ENCODE measurements at places on chromosomes 3 and 15. TPM values are rescaled to one million over a fixed set of nuclear protein-coding genes. Genes with fewer than 3 reads are reported as not detected.

DNA sequence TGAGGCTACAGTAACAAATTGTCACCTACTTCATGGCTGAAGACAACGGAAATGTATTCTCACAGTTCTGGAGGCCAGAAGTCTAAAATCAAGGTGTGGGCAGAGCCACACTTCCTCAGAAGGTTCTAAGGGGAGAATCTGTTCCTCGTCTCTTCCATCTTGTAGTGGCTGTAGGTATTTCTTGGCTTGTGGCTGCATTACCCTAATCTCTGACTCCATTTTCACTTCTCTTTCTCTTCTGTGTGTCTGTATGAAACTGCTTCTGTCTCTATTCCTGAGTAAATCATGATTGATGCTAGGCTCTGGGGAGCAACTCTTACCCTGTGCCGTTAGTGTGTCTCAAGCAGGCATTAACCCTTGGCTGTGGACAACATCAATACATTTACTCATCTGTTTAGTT is 164.7 kb downstream of the SQOR start:
- DNase-seq = no peak

DNA sequence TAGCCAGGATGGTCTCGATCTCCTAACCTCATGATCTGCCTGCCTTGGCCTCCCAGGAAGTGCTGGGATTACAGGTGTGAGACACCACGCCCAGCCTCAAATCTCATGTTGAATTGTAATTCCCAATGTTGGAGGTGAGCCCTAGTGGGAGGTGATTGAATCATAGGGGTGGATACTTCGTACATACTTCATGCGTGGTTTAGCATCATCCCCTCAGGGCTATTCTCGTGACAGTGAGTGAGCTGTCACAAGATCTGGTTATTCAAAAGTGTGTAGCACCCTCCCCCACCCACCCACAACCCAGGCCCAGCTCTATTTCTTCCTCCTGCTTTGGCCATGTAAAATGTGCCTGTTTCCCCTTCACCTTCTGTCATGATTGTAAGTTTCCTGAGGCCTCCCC is 236.9 kb upstream of the IL12A start:
- no peak for DNase-seq

- DNase-seq = no peak
Measured at GRCh38 chr15:69081310-69082004, 67.0 kb downstream of the NOX5 start.

- DNase-seq = no peak
Measured at GRCh38 chr3:40938591-40938990, 260.7 kb upstream of the CTNNB1 start.

DNA sequence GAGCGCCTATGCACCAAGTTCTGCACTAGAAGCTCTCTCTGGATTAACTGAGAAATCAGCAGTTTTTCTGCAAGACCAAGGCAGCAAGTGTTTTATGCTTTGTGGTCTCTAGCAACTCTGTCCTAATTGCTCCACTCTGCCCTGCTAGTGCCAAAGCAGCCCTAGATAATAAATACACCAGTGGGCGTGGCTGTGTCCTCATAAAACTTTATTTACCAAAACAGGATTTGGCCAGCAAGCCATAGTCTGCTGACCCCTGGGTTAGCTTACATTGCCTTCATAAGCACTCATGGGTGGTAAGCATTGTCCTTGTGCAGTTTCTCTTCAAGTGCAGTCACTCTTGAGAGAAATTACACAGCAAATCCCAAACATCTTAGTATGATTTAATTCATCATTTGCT is 30.7 kb upstream of the SLC24A5 start:
- DNase-seq = no peak

DNA sequence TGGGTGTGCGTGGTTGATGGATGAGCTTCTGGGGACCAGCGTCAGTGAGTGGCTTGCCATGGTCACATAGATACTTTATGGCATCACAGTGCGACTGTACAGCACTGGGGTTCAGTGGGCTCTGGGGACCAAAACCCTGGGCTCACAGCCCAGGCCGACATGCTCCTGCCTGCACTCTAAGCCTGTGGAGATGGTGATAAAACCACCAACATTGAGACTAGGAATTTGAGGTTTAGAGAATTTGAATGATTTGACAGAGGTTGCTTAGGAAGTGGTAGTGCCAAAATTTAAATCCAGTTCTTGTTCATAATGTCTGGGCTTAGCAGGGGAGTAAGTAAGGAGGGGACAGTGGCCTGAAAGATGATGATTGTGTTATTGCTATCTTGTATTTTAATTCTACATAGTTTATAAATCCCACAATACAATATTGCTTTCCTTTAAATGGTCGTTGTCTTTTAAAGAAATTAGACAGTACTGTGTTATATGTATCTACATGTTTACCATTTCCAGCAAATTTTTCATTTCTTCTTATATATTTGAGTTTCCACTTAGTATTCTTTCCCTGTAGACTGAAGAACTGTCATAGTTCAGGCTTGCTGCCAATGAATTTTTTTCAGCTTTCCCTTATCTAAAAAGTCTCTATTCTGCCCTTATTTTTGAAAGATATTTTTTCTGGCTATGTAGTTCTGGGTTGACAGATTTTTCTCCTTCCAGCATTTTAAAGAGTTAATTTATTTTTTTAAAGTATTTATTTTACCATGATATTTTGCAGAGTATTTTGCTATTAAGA is 235.4 kb upstream of the RGMA start:
- no peak for DNase-seq

GRCh38 chr3:50806806-50807205 is 132.1 kb downstream of the DOCK3 start:
- DNase-seq = peak; percentile 78

- DNase-seq = no peak
Measured at GRCh38 chr3:192373586-192373985, 353.8 kb downstream of the FGF12 start.

DNA sequence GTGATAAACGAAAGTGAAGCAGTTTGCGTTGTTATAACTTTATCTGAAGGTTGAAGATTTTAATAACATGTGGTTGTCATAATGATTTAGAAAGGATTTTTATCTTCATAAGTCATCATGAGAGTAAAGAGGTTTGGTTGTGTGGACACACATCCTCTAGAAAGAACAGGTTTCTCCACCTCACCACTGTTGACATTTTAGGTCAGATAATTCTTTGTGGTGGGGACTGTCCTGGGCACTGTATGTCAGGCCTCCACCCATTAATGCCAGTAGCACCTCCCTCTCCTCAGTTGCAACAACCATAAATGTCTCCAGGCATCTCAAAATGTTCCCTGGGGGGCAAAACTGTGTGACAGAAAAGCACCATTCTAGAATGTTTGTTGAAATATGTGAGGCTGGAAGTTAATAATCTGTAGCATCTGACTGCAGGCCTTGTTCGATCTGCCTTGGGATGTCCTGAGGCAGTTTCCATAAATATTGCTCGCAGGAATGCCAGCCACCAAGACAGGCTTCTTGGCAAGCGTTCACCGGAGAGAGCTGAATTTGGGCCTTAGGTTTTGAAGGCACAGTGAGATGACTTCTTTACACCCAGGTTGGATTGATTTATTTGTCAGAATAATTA is 100.1 kb downstream of the ADAMTSL3 start:
- peak; percentile 14 for DNase-seq

GRCh38 chr15:25712192-25712960 is 150.8 kb downstream of the ATP10A start:
- no peak for DNase-seq

DNA sequence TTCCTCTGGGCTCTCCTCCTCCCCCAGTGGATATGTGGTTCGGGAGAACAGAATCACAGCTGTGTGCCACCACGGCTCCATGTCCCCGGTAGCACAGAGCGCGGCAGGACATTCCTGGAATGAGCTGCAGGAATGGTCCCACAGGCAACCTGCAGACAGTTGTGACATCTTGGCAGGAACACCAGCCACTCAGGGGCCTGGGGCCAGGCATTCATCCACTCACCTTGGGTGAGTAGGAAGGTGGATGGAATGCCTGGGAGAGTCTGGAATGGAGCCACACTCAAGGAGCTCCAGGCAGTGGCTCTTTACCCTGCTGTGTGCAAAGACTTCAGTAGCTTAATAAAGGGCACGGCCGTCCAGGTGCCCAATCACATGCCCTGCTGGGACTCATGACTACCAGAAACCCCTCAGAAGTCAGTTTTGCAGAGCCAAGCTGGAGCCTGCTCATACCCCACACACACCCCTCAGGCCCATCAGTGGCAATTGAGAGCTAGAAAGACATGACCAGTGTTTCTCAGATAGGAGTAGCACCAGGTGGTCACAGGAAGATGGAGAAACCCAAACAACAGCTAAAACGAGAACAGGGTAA is 117.3 kb upstream of the PRR20G start:
- DNase-seq = no peak

DNA sequence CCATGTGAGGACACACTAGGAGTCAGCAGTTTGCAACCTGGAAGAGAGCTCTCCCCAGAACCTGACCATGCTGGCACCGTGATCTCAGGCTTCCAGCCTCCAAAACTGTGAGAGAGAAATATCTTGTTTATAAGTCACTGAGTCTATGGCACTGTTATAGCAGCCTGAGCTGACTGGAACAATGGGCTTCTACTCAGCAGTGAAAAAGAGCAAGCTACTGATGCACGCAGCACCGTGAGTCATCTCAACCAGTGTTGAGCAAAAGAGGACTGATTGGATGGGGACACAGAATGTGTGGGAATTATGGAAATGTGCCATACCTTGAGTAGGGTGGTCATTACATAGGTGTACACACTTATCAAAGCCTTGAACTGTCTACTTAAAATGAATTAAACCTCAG is 230.4 kb downstream of the PLCL2 start:
- DNase-seq = peak; percentile 41

DNA sequence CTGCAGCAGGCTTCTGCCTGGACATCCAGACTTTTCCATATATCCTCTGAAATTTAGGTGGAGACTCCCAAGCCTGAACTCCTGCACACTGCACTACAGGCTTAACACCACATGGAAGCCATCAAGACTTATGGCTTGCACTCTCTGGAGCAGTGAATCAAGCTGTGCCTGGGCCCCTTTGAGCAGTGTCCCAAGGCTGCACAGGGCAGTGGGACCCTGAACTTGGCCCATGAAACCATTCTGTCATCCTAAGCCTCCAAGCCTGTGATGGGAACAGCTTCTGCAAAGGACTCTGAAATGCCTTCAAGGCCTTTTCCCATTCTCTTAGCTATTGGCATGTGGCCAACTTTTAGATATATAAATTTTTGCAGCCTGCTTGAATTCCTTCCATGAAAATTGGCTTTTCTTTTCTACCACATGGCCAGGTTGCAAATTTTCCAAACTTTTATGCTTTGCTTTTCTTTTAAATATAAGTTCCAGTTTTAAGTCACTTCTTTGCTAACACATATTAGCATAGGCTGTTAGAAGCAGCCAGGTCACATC is 257.8 kb upstream of the DCBLD2 start:
- no peak for DNase-seq

DNA sequence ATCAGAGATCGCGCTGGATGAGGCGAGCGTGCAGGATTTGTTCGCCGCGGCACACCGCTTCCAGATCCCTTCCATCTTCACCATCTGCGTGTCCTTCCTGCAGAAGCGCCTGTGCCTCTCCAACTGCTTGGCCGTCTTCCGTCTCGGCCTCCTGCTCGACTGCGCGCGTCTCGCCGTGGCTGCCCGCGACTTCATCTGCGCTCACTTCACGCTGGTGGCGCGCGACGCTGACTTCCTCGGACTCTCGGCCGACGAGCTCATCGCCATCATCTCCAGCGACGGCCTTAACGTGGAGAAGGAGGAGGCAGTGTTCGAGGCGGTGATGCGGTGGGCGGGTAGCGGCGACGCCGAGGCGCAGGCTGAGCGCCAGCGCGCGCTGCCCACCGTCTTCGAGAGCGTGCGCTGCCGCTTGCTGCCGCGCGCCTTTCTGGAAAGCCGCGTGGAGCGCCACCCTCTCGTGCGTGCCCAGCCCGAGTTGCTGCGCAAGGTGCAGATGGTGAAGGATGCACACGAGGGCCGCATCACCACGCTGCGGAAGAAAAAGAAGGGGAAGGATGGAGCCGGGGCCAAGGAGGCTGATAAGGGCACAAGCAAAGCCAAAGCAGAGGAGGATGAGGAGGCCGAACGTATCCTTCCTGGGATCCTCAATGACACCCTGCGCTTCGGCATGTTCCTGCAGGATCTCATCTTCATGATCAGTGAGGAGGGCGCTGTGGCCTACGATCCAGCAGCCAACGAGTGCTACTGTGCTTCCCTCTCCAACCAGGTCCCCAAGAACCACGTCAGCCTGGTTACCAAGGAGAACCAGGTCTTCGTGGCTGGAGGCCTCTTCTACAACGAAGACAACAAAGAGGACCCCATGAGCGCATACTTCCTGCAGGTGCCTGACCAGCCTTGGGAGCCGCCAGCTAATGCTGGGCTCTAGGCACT is 819 bp downstream of the KLHL40 start:
- no peak for DNase-seq

DNA sequence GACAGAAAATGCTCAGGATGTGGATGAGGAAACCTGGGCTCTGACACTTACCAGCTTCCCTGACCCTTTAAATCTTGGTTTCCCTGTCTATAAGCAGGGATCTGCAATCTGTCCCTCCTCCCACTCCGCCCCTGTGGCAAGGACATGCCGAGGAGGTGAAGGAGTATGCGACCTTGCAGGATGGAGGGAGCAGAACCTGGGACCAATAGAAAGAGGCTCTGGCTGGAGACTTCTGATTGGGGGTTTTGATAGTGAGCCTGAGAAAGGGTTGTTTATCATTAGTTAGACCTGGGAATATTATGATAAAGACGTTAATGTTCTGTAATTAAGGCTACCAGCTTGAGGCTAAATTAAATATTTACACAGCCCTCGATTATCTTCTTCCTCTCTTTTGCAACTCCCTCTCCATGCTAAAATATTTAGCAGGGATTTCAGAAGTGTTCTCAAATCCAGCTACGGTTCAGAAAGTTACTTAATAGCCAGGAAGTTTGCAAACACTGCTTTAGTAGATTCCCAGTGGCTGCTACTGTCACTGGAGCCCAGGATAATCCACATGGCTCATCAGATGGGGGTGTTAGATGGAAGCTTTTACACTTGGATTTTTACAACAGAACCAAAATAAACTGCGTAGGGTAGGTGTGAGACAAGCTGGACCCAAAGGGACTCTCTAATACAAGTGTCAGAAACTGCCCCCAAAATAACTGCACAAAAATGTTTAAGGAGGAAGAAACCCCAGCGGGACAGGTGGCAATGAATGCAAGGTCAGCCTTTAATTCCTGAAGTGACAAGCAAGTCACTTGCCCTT is 9.2 kb upstream of the PAQR5 start:
- DNase-seq = no peak

Gene SST
- not detected for total RNA-seq

Gene CCDC54
- not detected for total RNA-seq

Gene CSTA
- total RNA-seq = 336 TPM

Gene GOLGA6L10
- 0.63 TPM for total RNA-seq

Gene PLSCR2
- not detected for total RNA-seq

Gene ASB7
- total RNA-seq = 11.8 TPM

Gene GABRA5
- not detected for total RNA-seq

Gene APBA2
- total RNA-seq = 13.9 TPM

Gene GLDN
- not detected for total RNA-seq

Gene STX19
- 0.18 TPM for total RNA-seq

Gene LCTL
- total RNA-seq = 0.14 TPM

Gene CFAP100
- not detected for total RNA-seq

Gene POTEB
- not detected for total RNA-seq

Gene SEMA6D
- total RNA-seq = 1.2 TPM

Gene SIDT1
- 0.11 TPM for total RNA-seq

Gene DALRD3
- 32.3 TPM for total RNA-seq

Data from foreskin keratinocyte (primary cell).